ENCODE measurements at places on chromosomes 5 and 9.

- DNase-seq, result no peak
These were observed 133.4 kb downstream of the OLFM1 start for GRCh38 chr9:135220601-135221575.

GRCh38 chr5:141889282-141889871 is 11.2 kb upstream of the PCDH1 start:
- no peak for DNase-seq

DNA sequence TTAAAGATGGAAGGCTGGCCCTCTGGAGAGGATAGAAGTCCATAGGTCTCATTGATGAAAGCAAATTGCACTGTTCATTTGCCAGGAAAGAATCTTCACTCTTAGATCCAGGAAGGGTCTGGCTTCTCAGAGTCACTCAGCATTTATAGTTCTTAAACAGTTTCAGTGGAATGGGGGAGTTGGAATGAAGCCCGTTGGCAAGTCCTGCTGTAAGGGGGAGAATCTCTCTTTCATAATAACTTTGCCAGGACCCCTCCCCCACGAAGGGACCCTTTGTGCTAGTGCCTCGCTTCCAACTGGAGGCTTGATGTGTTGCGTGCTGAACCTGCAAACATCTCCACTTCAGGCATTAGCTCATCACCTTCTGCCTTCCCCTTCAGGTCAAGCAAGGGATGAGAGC is 57.1 kb downstream of the ENTREP1 start:
- DNase-seq, result no peak

- DNase-seq, result no peak
These were observed 410.2 kb downstream of the PRR16 start for GRCh38 chr5:120874081-120874862.

- no peak for DNase-seq
These were observed 217.5 kb downstream of the DRD1 start for GRCh38 chr5:175226506-175226905.

GRCh38 chr5:153491038-153491744 is 721 bp downstream of the GRIA1 start:
- no peak for DNase-seq

DNA sequence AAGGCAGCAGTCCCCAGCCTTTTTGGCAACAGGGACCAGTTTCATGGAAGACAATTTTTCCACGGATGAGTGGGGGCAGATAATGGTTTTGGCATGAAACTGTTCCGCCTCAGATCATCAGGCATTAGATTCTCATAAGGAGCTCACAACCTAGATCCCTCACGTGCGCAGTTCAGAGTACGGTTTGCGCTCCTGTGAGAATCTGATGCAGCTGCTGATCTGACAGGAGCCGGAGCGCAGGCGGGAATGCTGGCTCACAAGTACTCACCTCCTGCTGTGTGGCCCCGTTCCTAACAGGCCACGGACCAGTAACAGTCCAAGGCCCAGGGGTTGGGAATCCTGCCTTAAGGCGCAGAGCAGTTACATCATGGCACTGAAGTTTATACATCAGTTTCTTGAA is 3.3 kb upstream of the BRD3 start:
- no peak for DNase-seq

GRCh38 chr9:89702401-89702800 is 97.6 kb downstream of the GADD45G start:
- DNase-seq, result no peak

DNA sequence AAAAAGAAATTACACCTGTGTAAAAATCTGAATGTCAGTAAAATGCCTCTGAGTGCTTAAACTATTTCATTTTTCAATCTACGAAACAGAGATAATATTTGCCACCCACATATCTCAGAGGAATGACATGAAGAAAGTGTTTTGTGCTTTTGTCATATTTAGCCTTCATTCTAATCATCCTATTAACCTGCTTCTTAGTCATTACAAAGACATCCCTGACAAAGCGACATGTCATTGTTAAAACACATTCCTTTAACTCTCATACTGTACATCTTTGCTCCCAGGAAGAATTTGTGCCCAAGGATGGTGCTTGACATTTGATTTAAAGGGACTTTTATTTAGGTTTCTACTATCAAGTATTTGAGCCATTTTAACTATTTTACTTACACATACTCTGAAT is 275.9 kb downstream of the DMRTA1 start:
- no peak for DNase-seq

- peak; percentile 54 for DNase-seq
These were observed 199.9 kb upstream of the CDKN2B start for GRCh38 chr9:22208846-22209585.

DNA sequence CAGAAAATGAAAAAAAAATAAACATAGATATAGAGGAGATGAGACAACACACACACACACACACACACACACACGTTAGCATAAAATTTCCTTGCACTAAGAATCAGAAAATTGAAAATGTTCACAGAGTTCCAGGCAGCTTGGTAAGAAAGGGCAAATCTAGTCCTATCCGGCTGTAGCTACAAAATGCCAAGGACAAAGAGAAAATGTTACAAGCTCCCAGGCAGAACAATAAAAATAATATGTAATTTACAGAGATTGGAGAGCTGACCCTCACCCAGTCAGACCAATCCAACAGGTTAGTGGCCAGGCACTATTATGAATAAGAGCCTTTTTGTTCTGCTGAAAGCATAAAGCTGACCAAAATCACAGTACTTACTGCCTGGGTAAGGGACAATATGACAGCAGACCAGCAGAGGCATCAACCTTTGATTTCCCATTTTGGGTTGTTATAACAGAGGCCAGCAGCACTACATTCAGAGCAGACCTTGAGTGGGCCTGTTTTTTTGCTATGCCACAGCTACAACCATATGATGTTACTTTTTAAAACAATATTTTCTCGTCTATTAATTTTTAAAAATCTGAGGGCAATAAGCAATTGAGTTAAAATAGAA is 892.6 kb downstream of the TAF11L14 start:
- DNase-seq, result no peak

GRCh38 chr5:74432721-74433120 is 207.8 kb downstream of the ENC1 start:
- no peak for DNase-seq

DNA sequence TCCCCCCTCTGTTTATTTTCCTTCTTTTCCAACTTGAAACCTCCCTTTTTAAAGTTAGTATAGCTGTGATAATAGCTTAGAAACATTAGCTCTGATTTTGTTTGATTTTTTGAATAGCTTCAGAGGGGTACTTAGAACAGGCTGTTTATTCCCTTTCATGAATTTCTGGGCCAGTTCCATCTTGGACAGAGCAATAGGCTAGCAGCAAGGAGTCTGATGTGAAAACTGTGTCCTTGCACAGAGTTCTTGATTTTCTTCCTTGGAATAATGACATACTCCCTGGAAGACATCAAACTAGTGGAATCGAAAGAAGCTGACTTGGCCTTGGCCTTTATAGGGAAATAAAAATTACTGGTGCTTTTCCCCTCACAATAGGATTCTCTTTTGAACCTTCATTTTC is 32.9 kb downstream of the NTRK2 start:
- no peak for DNase-seq

- DNase-seq, result no peak
These were observed 10.3 kb downstream of the TRIM7 start for GRCh38 chr5:181194489-181195248.

GRCh38 chr9:123678038-123678877 is 251.7 kb downstream of the DENND1A start:
- no peak for DNase-seq

All from LoVo (cell line).